Astrocyte (in vitro differentiated cells and primary cell): ENCODE measurements at places on chromosomes 2 and 18. TPM values are rescaled to one million over a fixed set of nuclear protein-coding genes. Genes with fewer than 3 reads are reported as not detected.

- no peak for DNase-seq
Measured at GRCh38 chr18:42798606-42799170, 316.8 kb downstream of the RIT2 start.

GRCh38 chr2:69762025-69762424 is 20.1 kb downstream of the ANXA4 start:
- DNase-seq: no peak

The CCL20 gene
- total RNA-seq: not detected in 2 replicates

DNA sequence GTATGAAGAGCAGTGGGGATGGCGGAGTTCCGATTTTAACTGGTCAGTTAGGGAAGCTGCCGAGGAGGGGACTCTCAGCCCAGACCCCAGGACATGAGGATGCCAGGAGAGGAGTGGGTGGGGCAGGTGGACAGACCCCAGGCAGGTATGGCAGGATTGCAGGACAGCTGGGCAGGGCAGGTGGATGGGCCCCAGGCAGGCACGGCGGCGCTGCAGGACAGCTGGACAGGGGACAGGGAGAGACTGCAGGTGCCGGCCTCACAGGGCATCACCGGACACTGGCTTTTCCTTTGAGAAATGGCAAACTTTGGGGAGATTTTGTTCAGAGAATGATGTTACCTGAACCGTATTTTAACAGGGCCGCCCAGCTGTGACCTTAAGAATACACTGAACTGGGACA is 127.7 kb downstream of the SNTG2 start:
- no peak for DNase-seq
